ENCODE measurements at places on chromosomes 13 and 19.

DNA sequence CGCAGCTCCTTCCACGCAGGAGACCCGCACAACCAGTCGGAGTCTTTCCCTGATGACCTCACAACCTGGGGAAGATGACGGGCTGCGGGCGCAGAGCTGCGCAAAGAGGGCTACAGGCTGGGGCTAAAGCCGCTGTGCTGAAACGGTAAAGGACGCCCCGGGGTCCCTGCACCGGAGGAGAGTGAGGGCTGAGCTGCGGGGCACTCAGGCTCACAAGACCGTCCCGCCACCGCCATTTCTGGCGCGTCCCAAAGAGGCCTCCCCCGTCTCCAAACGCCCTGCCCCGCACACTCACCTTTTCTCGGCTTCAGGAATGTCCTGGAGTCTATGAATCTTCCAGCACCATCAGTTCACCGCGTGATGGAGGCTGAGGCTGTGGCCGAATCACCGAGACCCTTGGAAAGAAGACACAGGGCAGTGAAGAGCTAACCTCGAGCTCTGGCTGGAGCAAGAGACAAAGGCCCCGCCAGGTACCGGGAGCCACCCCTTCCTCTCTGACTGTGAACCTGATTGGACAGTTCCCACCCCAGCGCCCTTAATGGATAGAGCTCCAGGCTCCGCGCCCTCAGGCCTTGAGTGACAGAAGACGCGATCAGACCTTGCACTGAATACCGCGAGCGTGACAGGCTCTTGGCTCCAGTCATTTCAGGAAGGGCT is 41.8 kb upstream of the ZNF429 start:
- no peak for DNase-seq

- no peak for DNase-seq
These were observed 350.9 kb downstream of the SUCLA2 start for GRCh38 chr13:47650209-47650608.

DNA sequence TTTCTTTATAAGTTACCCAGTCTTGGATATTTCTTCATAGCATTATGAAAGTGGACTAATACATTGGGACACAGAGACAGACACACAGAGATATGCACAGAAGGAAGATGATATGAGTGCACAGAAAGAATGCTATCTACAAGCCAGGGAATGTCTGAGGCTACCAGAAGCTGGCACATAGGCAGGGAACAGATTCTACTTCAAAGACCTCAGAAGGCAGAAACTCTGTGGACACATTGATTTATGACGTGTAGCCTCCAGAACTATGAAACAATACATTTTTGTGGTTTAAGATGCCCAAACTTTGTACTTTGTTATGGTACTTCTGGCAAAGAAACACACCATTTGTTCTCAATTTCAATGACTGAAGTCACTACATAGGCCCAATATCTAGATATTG is 556.7 kb downstream of the PCDH9 start:
- DNase-seq: no peak

GRCh38 chr19:7871437-7872305 is 2.5 kb downstream of the PRR36 start:
- peak; percentile 65 for DNase-seq

DNA sequence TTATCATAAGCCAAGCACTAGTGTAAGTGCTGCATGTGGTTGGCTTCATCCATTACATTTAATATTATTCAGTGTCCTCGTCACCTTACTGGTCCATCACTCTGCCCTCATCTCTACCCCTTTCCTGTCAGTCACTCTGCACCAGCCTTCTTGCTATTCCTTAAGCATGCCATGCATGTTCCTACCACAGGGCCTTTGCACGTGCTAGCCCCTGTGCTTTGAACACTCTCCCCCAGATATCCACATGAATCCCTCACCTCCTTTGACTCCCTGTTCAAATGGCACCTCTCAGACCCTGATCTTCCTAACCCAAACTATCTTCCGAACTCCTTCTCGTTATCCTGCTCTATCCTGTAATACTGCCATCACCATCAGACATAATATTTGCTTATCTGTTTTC is 3.2 kb upstream of the RELB start:
- DNase-seq: no peak

GRCh38 chr19:48500830-48501493 is 10.7 kb downstream of the LMTK3 start:
- DNase-seq: no peak

GRCh38 chr13:98447881-98448641 is 128.8 kb downstream of the STK24 start:
- DNase-seq: no peak

GRCh38 chr13:112346173-112346898 is 29.8 kb upstream of the SPACA7 start:
- DNase-seq: no peak

DNA sequence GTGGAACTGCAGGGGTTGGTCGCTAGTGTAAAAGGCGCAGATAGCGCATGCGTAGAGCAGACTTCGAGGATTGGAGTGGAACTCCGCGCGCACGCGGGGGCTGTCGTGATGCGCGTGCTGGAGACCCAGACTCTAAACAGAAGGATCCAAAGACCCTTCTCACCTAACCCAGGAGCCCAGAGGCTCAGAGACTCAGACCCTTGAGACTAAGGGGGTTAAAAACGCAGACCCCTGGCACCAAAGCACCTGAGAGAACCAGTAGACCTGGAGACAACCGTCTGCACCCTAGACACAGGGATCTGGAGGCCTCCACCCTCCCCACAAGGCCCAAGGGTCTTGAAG is 567 bp upstream of the CTU1 start:
- DNase-seq: no peak

DNA sequence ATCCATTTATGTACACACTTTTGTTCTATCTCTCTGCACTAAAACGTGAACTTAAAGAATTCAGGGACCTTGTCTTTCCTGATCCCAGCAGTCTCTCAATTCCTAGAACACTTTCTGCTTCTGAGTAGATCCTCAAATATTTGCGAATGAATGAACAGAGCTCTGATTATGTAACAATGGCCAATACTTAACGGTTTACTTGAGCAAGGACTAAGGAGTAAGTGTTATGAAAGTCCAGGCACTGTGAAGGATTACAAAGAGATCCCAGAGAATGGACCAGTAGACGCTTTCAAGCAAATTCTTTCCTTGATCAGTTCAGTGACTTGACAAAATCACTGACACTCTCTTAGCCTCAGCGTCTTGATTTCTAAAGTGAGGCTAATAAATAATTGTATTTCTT is 514.5 kb upstream of the KLHL1 start:
- no peak for DNase-seq

DNA sequence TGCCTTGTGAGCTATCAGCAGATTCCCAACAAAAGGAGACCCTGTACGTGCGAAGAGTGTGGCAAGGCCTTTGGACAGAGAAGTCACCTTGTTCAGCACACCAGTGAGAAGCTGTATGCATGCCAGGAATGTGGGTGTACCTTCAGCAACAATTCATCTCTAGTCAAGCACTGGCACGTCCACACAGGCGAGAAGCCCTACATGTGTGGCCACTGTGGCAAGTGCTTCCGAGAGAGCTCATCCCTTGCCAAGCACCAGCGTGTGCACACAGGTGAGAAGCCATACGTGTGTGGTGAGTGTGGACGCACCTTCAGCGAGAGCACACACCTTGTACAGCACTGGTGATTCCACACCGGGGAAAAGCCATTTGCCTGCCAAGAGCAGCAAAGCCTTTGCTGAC is 7.6 kb upstream of the ZSCAN22 start:
- no peak for DNase-seq

DNA sequence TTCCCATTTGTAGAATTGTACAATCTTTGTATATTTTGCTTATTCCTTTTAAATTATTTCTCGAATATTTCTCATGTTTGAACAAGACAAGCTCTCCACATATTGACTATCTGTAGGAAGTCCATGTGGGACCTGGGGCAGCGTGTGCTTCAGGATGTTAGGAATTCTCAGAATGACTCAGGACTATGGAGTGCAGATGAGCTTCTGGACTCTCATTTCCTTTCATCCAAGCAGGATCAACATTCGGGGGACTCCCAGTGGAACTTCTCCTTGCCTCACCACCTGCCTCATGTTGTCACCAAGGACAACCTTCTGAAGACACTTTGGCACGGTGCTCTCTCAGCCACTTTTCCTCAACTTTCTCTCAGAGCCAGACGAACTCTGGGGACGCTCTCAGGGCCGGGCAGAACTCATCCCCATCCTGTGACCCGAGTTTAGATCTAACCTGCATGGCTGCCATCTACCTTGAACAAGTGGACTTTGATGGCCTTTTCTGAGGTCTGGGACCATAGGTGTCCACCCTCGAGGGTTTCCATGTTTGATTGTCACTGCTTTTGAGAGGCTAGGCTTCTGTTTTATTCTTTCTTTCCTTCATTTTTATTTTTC is 441.7 kb downstream of the IRS2 start:
- no peak for DNase-seq

- no peak for DNase-seq
These were observed 2.5 kb downstream of the LYL1 start for GRCh38 chr19:13100031-13100588.

DNA sequence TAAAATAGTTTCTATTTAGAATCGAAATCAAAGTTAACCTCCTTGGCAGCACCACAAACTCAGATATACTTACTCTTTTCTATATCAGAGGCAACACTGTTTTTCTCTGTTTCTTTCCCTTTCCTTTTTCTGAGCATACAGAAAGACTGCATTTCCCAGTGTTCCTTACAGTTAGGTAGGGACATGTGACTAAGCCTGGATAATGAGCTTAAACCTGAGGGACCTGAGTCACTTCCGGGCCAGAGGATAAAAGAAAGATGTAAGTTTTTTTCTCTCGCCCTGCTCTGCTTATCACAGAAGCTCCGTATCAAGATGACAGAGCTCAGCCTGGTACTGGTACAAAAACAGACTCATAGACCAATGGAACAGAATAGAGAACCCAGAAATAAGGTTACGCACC is 531.9 kb downstream of the KLF12 start:
- DNase-seq: no peak

DNA sequence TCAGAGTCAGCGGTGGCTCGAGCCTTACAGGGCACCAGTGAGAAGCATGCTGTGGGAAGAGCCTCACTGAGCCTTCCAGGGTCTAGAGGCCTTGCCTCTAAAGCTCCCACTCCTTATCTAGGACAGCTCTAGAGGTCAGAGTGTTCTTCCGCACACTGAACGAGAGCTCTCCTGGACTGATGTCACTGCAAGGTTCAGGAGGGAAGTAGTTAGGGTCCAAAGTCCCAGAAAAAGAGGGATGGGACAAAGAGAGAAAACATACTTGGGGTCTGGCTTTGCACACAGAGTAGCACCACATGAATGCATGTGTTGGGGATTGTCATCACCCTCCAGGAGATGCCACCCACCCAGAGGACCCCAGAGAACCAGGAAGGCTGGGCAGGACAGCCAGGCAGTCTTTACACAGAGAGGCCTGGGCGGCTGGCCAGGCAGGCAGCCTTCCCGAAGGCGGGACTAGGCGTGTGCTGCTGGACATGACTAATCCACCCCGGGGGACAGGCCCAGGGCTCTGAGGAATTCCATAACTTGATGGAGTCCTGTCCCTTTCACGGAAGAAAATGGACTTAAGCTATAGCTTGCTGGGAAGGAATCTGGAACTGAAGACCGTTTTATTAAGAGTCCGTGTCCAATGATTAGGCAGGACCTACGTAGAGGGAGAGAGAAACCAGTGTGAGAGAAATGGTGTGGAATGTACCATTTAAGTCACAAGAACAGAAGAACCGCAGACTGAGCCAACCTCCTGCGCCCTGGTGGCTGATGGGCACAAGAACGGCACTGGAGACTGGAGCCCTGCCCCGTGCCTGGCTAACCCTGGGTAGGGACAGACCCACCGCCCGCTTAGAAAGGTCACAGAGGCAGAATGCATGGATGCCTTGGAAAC is 16.6 kb upstream of the EPHX3 start:
- DNase-seq: no peak

DNA sequence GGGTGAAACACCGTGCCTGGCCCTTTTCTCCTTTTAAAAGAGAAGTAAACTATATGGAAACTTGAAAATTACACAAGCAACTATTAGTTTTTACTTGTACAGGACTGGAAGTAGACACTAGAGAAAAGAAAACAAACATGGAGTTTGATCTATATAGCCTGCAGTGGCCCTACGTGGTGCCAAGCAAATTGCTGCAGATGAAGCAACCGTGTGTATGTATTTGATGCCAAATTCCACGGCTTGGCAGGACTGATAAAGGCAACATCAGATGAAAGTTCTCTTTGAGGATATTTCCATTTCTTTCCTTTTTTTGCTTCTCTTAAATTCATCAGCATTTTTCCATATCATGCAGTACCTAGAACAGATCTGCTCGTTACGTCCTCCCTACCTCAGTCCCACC is 49.8 kb downstream of the ATP8A2 start:
- DNase-seq: no peak

DNA sequence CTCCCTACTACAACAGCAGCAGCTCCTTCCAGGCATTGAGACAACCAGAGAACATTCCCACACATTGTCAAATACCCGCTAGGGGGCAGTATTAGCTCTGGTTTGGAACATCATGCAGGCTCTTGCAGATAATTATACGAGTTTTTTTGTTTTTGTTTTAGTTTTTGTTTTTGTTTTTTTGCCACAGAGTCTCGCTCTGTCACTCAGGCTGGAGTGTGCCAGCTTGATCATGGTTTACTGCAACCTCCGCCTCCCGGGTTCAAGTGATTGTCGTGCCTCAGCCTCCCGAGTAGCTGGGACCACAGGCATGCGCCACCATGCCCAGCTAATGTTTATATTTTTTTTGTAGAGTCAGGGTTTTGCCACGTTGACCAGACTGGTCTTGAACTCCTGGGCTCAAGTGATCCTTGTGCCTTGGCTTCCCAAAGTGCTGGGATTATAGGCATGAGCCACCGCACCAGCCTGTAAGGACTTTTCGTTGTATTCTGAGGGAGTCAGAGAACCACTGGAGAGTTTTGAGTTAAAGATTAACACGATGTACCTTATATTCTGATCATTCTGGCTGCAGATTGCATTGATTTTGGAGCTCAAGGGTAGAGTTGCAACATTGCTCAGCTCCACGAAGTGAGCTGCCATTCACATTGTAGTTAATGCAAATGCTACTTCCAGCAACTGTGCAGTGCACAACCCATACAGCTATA is 41.7 kb upstream of the CEACAM20 start:
- no peak for DNase-seq

All from activated T-helper 9 cell treated with anti-CD3 and anti-CD28 coated beads, Interleukin-2, amount 50 U/mL, for 16 hours (primary cell).